ENCODE measurements at places on chromosomes 4 and X.

- no peak for DNase-seq
Measured at GRCh38 chrX:9416562-9417348, 48.1 kb upstream of the TBL1X start.

- no peak for DNase-seq
Measured at GRCh38 chr4:6986072-6986780, 56.9 kb upstream of the TADA2B start.

- no peak for DNase-seq
Measured at GRCh38 chr4:159428975-159429692, 326.3 kb downstream of the RAPGEF2 start.

GRCh38 chr4:165692082-165692481, 181.0 kb upstream of the TLL1 start:
- no peak for DNase-seq

DNA sequence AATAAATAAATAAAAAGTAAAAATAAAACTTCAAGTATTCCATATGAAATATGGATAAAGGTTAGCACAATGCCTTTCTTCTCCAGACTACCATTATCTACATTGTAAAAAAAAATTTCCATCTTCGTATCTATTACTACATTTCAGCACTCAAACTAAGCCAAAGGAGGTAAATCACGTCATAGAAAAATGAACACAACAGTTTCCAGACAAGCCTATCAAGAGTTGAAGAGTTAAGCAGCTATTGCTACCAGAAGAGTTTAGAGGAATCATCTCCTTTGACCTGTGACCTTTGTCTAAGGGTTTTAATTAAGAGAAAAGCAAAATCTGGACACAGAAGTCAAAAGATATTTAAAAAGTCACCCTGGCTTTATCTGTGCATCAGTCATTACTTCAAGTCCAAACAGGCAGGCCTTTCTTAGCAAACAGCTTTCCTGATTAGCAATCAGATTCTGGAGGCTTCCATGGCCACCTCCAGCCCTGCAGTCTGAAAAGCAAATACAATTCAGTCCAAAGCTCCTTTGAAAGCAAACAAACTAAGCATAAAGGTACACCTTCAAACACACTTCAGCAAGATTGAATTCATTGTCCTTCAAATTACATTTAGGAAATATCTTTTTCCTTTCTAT, 82.2 kb downstream of the APBB2 start:
- DNase-seq = no peak

GRCh38 chr4:162891788-162892707, 274.6 kb downstream of the NAF1 start:
- DNase-seq = no peak

- DNase-seq = no peak
Measured at GRCh38 chr4:38154681-38155588, 194.7 kb downstream of the PTTG2 start.

DNA sequence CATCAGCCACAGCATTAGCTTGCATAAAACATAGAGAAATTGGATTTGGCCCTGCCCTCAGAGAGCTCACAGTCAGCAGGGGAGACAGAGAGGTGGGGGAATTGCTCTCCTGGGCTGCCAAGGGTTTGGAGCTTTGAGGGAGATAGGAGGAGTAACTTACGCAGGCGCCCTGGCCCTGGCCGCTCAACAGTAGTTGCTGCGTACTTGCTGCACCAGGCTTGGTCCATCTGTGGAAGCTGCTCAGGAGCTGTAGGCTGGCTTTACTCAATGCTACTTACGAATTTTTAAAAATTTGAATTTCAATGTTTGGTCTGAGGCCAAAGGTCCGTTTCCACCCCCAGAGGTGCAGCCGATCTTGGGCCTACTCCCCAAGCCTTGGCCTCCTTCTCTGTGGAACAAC, 83.3 kb downstream of the CPZ start:
- no peak for DNase-seq

DNA sequence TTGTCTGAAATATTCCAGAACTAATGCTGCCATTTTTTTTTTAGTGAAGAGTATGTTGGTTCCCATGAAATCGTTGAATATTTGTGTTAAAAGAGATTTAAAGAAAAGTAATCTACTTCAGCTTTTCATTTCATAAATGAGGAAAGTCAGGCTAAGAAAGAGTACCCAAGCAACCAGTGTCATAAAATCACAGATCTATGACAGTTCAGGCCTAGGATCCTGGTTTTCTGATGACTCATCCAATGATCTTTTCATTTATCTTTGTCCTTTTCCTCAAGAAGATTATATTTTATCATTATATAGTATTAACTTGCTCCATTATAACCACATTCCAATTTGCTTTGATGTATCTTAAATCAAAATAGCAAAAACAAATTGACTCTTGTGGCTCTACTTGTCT, 139.4 kb upstream of the HCCS start:
- no peak for DNase-seq

DNA sequence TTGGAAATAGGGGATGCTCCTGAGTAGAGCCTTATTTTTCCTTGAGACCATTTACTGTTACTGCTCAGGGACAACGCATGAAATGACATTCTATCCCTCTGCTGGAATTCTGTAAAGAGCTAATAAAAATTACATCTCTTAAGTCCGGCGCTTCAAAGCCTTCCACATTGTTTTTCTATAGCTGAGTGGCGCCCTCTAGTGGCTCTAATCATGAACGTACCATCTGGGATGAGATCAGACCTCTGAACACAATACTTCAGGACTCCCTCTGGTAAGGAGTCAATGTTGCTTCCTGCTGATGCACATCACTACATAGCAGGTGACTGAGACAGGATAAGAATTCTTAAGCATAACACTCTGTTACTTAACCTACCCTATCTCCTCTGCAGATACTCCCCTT, 6.0 kb downstream of the HMGN5 start:
- peak; percentile 16 for DNase-seq

GRCh38 chr4:139202991-139203390, 26.0 kb upstream of the ELF2 start:
- no peak for DNase-seq

DNA sequence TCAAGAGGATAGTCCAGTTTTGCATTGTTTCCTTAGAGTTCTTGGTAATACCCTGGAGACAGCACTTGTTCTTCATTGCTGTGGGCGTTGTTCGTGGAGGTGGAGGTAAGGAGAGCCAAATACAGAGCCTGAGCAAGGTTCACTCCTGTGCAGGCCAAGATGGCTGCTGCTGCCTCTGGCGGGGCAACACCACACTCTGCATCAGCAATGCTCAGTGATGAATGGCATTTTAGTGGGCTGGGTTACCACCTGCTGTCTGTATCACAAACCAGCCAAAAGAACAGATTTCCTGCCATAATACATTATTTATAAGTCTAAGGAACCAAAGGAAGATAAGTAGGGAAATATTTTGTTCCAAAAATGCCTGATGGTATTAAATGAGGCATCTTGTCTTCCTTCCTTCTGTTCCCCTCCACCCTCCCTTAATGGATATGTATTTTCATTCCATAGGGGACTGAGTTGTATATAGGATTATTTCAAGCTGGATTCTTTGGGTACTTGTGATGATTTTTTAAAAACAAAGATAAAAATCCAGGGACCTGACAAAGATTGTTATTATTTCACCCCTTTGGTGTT, 61.6 kb upstream of the LIMCH1 start:
- no peak for DNase-seq

- DNase-seq = no peak
Measured at GRCh38 chrX:148567229-148567628, 66.8 kb downstream of the AFF2 start.

- no peak for DNase-seq
Measured at GRCh38 chr4:38003102-38003501, 42.9 kb downstream of the PTTG2 start.

DNA sequence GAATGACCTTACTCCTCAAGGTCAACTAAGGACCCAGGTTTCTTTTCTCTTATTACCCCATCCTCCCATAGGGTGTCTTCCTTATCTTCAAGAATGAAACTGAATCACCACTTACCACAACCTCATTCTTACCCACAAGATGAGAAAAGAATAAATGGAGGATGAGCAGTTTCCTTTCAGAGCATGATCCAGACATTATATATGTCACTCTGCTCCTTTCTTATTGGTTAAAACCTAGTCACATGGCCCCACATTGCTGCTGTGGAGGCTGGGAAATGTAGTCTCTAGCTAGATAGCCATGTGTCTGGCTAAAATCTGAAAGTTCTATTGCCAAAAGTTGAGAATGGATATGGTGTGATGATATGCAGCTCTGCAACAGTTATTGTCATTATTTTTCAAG, 62.4 kb upstream of the RAI2 start:
- no peak for DNase-seq

DNA sequence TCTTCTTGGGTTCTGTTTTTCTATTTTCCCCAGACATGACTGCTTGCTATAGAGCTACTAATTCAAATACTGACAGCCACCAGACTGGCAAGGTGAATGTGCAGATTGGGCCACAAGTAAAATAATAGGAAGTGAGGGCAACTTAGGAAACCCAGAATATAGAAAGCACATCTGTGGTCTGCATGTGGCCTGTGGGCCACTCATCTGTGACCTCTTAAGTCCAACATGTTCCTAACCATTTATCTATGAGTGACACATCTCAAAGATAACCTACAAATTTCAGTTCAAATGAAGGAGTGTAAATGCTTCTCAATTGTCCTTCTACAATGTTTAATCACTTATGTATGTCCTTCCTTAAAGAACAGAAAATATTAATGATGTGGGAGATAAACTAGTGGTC, 128.9 kb downstream of the REELD1 start:
- DNase-seq = no peak

- DNase-seq = no peak
Measured at GRCh38 chr4:185589067-185589836, 53.9 kb upstream of the PDLIM3 start.

DNA sequence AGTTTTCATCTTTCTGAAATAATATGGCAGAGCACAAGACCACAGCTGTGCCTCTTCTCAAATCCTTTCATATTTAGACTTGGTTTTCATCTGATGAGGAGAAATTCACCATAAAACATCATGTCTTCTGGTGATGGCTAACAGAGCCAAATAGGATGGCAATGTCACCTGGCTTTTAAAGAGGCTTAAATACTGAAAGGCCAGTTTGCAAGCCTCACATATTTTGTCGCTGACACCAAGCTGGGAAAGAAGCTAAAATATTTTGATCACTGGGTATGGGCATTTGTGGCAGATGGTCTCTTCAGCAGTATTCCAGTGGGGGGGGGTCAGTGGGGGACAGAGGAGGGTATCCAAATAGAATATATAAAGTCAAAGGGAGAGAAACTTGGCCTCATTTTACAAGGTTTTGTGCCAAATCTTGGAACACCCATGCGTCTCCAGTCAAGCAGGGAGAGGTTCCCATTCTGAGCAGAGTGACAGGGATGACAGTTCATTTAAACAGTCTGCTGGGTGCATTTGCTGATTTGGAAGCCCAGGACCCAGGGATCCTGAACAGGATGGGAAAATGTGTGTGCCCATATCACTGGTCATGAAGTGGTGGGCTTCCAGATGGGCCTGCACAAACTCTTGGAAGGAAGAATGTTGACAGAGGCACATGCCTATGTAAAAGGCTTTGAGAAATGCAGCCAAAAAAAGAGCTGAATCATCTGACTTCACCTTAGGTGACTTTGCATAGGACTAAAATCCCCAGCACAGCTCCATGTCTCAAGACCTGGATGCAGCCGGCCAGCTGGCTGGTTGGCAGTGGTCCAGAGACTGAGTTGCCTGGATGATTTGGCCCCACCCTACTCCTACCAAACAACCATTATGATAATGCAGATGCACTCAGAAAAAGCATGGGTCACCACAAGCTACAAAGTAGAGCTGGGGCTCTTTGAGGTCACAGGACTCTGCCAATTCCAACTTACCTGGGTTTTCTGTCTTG, 484.4 kb upstream of the NR3C2 start:
- peak; percentile 3 for DNase-seq

DNA sequence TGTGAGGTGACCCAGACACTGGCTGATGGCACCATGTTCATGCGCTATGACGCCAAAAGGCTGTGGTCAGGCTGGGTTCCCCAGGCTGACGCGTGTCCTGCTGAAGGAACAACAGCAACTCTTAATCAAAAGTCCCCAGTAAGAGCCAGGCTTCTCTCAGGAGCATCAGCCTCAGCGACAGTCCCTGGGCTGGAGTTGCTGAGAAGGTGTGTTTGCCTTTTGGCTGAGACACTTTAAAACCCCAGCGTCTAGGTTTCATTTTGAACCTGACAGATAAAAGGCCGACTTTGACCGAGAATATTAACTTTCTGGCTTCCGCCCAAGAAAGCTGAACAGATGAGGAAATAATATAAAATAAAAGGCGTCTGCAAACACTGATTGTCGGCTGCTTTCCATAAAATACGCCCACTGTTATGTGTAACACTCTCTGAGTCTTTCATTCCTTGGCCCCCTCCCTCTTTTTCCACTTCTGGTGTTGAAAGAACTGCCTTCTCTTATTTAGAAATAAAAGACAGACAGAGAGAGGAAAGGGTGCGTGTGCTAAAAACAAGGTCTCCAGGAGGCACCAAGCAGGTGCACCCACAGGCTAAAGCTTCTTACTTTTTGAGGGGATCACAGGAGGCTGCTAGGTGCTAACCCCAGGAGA, 373.6 kb downstream of the MID1IP1 start:
- peak; percentile 56 for DNase-seq

DNA sequence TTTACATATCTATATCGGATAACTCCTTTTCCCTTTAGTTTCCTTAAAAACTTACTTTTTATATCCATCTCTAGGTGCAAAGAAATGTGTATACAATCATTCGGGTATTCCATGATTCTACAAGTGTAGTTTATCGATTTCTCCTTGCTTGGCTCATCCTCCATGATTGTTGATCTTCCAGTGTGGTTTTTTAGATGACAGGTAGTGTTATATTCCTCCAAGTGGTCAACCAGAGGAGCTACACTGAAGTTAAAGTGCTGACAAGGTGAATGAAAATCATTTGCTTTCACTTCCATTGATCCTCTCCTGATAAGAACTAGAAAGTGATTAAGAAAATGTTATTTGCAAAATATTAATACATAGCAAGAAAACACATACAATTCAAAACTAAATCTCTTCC, 38.5 kb downstream of the TMEM156 start:
- DNase-seq = no peak

GRCh38 chr4:24856586-24856985, 56.3 kb downstream of the CCDC149 start:
- DNase-seq = no peak

GRCh38 chr4:113945906-113946305, 33.5 kb downstream of the ARSJ start:
- no peak for DNase-seq

GRCh38 chrX:134745636-134746409, 87.6 kb upstream of the PLAC1 start:
- DNase-seq = no peak

Measured in NCI-H1105 (cell line).